Stimulated activated CD4-positive, alpha-beta T cell treated with anti-CD3 and anti-CD28 coated beads, Interleukin-15, amount 100 ng/mL, for 1 hour (primary cell): ENCODE measurements at places on chromosomes 7 and 10.

DNA sequence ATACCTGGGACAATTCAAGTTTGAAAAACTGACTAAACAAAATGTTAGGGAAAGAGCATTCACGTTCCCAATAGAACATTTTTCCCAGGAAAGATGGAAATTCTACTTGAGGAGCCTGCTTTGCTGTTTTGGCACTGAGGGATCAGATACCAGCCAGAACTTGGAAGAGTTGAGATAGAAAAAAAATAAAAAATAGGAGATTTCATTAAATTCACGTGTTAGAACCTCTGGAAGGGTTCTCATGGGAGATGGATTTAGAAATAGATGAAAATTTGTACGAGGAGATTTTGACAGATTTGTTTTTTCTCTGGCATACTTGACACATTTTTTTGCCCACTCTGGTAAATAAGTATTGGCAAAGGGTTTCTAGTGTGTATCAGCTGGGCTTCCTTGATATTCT, 63.7 kb downstream of the CELF2 start:
- DNase-seq, result no peak

- no peak for DNase-seq
Measured at GRCh38 chr10:132659206-132660091, 121.9 kb downstream of the INPP5A start.

GRCh38 chr10:79375321-79376077, 28.2 kb downstream of the PPIF start:
- DNase-seq, result no peak

DNA sequence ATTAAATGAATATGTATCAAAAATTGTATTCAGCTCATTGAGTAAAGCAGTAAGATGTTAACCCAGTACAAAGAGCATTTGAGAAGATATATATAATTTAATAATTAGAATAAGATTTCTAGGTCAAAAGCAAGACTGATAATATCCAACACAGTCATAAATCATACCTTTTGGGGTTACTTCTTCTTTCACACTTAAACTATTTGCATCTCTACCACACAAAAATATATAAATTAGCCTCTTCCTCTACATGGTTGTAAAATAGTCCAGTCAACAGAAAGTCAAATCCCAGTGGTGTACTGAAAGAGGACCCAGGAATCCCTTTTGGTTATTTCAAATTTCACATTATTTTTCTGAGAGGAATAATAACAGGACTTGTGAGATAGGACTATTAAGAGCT, 204.6 kb upstream of the INHBA start:
- DNase-seq, result no peak

- peak; percentile 2 for DNase-seq
Measured at GRCh38 chr10:45373576-45374349, at the start of gene ALOX5. Gene ALOX5, plus strand, starts transcription at chr10:45374216. Its CDS starts 64 bp downstream, at chr10:45374280.

DNA sequence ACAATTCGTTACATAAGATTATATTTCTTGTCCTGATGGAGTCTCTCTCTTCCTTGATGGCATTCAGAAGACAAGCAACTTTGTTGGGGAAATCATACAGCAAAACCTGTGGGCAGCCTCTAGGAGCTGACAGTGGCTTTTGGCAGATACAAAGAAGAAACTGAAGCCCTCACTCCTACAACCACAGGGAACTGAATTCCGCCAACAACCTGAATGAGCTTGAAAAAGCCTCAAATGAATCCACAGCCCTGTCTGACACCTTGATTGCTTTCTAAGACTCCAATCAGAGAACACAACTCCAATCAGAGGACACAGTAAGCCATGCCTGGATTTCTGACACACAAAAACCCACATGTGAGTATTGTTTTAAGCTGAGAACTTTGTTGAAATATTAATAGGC, 576.8 kb upstream of the LRRTM3 start:
- DNase-seq, result no peak

DNA sequence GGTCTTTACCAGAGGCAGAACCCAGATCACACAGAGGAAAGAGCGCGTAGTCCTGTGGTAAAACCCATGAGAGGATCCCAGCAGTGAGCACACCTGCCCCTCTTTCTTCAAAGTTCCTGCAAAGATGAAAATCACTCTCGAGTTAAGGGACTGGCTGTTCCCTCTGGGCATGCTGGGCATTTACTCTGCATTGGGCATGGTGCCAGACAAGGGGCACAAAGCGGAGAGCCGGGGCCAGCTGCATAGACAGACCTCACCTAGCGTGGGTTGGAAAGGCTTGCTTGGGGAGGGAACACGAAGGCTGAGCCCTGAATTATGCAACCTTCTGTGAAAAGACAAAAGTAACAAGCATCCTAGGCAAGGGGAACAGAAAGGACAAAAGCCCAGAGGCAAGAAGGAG, 120.0 kb upstream of the TCERG1L start:
- DNase-seq, result no peak

- DNase-seq, result no peak
Measured at GRCh38 chr10:70510453-70510852, 31.9 kb downstream of the PALD1 start.

DNA sequence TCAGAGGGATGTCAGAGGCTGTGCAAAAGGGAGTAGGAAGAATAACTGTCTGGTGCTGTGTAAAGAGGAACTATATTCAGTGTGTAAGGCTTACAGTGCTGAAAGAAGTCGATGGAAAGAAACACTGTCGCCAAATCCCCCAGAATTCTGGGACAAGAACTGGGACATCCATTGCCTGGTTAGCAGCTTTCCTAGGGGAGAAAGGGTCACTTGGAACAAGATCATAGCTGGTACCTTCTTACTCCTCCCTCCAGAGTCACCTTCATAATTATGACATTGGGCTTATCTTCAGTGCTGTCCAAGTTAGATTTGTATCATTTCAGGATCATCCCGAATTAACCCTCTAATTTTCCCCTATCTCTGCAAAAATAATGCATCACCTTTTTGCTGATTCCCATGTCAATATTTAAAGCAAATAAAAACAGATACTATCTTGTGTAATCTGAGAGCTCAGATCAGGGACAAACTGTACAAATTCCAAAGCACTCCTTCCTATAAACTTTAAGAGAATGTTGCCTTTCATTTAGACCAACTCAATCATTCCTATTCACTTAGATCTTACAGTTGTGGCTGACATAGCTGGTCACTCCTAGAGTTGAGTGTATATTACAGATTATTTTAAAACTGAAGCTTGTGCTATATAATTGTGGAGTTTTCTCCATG, 96.5 kb downstream of the DNAH11 start:
- DNase-seq, result no peak

GRCh38 chr7:106356-106755, 86.0 kb upstream of the FAM20C start:
- no peak for DNase-seq

GRCh38 chr7:100575206-100575631, 1.5 kb upstream of the SAP25 start:
- no peak for DNase-seq

GRCh38 chr10:121597504-121598262, 561 bp downstream of the FGFR2 start:
- no peak for DNase-seq

GRCh38 chr7:87833130-87833529, 43.0 kb downstream of the SLC25A40 start:
- no peak for DNase-seq

GRCh38 chr10:98320486-98321185, 52.6 kb upstream of the LOXL4 start:
- DNase-seq, result no peak

DNA sequence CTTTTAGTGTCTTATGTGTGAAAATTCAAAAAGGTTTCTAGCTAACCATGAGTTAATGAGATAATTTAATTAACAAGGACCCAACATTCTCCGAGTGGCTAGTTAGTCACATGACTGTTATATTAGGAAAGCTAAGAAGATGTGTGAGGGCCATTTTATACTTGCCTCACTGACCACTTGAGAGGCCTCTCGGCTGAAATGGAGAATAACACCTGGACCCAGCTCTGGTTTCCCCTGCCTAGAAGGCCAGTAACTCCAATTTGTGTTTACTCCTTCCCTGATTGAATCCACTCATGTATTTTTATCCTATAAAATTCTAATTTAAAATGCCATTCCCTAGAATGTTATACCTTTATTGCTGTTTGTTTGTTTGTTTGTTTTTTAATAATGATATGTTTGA, 1091.2 kb downstream of the KCNMA1 start:
- no peak for DNase-seq

DNA sequence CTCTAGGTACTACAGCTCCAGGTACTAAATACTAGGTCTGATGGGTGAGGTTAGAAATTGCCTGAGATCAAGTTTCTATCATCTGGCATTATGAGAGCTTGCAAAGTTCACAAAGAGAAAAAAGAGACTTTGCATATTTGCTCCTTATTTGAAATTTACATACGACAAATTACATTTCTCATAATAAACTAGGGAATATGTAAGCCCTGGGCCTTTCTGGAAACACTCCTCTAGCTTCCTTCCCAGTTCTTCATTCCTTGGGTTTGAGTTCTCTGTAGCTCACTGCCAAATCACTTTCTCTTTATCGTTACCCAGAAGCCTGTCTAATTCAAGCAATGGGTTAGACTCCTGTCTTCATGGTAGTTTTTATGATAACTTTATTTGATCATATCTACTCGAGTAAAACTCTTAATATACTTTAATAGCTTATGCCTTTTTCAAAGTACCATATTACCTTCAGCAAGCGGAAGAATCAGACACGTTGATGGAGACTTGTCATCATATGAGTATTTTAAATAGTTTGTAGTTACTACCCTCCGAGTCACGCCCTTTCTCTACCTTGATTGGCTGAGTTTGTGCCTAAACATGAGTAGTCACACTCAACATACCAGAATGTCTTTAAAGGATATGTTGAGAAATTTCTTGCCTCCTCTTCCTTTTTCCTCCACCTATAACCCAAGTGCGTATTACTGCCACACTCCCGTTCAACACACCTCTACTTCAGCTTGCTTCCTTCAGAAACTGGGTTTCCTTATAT, 150.5 kb downstream of the DKK1 start:
- no peak for DNase-seq

DNA sequence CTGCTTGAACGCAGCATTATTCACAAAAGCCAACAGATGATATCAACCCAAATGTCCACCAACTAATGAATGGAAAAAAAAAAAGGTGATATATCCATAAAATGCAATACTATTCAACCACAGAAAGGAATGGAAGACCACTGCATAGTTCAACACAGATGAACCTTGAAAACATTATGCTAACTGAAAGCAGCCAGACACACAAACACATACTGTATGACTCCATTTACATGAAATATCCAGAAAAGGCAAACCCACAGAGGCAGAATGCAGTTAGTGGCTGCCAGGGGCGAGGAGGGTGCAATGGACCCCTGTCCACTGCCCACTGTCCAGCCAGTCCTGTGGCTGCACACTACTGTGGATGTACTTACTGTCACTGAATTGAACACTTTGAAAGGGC, 36.6 kb downstream of the KIAA1549 start:
- DNase-seq, result no peak

DNA sequence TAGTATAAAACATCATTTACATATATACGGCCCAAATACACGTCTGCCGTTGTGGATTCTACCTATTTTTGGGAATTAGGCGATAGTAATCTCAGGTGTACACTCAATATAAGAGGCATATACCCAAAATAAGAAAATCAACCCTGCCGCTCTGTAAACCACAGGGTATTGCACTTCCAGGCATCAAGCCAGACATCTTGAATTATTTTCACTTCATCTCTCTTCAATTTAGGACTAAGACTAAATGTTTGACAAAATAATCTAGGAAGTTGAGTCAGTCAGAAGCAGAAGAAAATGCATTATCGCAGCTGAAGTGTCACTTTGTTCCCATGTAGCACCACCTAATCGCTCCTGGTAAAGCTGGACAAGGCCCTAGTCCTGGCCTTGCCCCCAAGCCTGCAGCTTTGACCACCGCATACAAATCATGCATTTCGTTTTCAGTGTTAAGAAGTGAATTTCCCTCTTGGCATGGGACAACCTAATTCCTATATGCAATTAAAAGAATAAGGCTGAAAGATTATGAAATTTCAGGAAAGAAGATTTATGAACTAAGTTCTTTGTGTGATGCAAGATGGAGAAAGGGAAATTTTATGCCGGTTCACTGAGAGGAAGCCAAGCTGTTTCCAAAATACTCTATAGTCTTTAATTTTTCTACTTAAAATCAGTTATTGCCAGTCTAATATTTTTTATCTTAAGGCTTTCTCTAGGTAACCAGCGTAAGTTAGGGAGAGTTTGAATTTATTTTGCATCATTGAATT, 26.0 kb downstream of the CABCOCO1 start:
- no peak for DNase-seq

GRCh38 chr10:64103750-64104470, 582.7 kb downstream of the REEP3 start:
- DNase-seq, result no peak

GRCh38 chr10:95537542-95537927, 23.6 kb downstream of the SORBS1 start:
- DNase-seq, result no peak

DNA sequence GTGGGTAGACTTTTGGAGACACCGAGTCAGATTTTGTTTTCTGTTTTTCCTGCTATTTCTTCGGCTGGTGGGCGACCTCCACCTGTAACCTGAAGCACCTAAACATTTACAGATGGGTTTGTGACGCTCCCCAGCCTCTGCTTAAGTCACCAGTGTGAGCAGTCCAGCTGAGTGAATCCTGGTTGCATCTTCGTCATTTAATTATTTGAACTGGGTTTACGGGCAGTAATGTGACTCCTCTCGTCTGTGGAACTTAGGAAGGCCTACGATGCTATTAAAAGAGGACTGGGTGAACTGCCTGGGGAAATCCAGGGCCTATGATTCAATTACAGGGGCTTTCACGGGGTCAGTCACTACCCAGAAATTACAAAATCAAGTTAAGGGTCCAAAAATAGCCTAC, 52.5 kb downstream of the WNT2 start:
- DNase-seq, result no peak

DNA sequence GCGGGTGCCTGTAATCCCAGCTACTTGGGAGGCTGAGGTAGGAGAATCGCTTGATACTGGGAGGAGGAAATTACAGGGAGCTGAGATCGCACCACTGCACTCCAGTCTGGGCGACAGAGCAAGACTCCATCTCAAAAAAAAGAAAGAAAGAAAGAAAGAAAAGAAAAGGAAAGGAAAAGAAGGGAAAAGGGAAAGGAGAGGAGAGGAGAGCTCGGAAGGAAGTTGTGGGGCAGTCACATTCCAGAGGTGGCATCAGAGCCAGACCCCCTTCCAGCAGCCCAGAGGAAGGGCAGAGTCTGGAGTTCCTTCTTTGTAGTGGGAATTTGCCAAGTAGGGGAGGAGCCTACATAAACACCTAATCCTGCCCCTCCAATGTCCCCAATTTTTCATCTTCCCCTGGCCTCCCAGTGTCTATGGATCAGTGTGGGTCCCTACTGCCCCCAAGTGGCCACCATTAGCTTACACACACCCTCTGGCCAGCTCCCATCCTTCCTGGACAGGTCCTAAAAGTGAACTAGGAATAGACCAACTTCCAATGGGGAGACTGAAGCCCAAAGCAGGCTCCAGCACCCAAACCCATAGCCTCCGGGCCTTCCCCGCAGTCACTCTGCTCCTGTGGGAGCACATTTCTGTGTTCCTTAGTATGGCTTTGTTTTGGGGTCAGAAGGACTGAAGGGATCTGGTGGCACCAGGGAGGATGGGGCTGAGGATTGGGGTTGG, 39.6 kb upstream of the HSPB1 start:
- no peak for DNase-seq
